ENCODE measurements at places on chromosomes 11 and 22.

GRCh38 chr22:49306632-49307480 lies 520.8 kb downstream of the BRD1 start:
- DNase-seq = no peak

DNA sequence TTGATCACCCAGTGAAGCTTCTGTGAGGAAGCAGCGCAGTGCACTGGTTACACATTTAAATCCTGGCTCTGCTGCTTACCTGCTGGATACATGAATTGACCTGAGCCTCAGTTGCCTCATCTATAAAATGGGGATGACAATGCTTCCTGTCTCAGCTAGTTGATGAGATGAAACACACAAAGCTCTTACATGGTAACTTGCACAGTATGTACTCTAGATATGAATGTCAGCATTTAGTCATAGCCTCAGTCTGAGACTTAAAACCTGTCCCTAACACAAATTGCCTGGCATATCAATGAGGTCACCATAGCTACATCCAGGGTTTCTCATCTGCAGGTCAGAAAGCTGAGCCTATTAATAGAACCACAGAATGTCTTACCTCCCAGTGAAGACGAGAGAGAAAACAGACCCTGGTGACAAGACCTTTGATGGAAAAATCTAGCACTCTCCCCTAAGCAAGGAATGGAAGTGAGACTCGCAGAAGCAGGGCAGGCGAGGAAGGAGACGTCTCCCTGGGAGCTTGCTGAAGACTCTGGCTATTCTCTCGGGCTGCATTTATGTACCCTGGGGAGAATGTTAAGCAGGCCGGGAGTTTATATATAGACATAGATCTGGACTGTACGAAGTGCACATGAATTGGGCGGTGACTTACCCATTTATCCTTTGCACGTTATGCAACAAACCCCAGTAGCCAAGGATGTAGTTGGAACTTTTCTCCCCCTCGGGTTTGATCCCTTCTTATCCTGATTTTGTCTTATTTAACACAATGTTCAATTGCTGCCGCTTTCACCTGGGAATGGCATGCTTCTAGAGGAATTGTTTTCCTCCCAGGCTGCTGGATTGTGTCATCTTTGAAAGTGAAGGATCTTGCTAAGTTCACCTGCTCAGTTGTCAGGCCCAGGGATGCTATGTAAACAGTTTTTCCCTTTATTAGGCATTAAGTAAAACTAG lies 18.0 kb downstream of the SDHAF2 start:
- no peak for DNase-seq

DNA sequence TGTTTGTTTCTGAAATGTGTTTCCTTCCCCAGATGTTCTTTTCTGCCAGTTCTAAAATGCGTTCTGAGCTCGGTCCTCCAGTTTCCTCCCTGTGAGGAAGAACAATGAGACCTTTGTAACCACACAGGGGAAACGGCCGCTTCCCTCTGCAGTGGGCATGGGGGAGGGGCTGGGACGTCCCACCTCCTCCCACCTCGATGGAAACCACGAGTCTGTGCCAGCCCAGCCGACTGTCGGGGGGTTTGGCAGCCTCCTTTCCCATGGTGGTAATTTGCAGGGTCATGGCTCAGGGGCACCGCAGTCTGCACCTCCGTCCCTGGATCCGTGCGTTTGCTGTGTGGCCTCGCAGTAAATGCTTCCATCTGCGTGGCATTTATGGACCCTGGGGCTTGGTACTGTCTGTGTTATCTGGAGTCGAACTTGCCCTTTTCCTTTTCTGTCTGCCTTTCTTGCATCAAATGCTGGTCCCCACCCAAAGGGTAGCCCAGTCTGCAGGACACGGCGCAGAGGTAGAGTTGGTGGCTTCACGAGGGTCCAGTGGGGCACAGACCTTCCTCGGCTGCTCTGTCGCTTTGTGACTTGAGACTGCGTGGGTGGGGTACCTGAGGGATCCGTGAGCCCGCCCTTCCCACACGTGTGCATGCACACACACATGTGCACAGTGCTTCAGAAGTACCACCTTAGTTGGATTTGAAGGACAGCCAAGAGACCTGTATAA lies 16.1 kb downstream of the LRP5 start:
- DNase-seq = no peak

DNA sequence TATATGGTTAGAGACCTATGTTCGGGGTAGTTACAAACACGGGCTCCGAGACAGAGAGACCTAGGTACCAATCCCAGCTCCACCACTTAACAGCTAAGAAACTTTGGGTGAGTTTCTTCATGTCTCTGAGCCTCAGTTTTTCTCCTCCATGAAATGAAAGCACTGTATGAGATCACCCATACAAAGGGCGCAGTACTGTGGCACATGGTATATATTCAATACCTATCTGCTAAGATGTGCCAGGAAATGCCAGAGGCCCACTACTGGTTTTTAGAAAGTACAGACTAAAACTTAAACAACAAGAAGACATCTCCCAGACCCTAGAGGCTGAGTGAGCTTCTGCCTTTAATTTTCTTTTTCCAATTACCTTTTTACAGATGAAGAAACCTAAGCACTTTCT lies 69.5 kb downstream of the SLC1A2 start:
- no peak for DNase-seq

- no peak for DNase-seq
Observed at GRCh38 chr22:37079158-37079557, 27.6 kb downstream of the KCTD17 start.

GRCh38 chr11:109604481-109605400 lies 182.8 kb downstream of the C11orf87 start:
- no peak for DNase-seq

GRCh38 chr11:122655527-122656072 lies at the start of gene UBASH3B:
Gene UBASH3B (plus strand): TSS chr11:122655722. CDS start chr11:122656050, 328 bp downstream.
- peak; percentile 76 for DNase-seq

GRCh38 chr11:6727971-6728760 lies 43.6 kb downstream of the OR2AG2 start:
- DNase-seq = no peak

DNA sequence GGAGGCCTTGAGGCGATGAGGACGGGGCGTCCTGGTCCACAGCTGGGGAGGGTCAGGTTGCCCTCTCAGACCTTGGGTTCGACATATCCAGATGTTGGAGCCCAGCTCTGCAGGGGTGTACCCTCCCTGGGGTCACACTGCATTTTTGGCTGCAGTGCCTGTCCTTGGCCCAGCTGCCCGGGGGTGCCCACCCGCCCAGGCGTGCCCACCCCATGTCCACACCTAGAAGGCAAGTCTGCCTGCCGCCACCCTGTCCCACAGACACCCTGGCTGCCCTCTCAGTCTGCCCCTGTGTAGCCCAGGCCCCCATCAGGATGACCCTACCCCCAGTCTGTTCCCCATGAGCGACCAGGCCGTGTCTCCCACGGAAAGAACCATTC lies 3.0 kb downstream of the LSP1 start:
- DNase-seq = no peak

DNA sequence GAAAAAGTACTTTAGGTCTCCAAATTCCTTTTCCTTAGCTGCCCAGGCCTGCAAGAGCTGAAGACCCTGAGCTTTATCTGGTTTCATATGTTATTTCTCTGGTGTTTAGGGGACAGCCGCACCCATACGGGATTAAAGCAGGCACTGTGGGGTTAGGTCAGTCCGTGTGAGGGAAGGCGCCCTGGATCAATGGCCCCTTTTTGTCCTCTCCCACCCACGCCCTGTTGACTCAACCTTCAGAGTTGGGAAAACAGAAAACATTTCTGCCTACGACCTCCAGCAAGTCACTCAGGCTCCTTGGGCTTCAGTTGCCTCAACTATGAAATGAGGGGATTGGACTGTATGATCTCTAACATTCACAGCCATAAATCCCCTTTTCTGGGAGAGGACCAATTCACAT lies 55.2 kb upstream of the BARX2 start:
- no peak for DNase-seq

GRCh38 chr11:75673977-75674582 lies 5.2 kb upstream of the MAP6 start:
- DNase-seq = peak; percentile 27

GRCh38 chr22:44068422-44069191 lies 44.5 kb downstream of the PARVB start:
- no peak for DNase-seq

GRCh38 chr11:58726737-58727414 lies 4.9 kb downstream of the GLYAT start:
- no peak for DNase-seq

DNA sequence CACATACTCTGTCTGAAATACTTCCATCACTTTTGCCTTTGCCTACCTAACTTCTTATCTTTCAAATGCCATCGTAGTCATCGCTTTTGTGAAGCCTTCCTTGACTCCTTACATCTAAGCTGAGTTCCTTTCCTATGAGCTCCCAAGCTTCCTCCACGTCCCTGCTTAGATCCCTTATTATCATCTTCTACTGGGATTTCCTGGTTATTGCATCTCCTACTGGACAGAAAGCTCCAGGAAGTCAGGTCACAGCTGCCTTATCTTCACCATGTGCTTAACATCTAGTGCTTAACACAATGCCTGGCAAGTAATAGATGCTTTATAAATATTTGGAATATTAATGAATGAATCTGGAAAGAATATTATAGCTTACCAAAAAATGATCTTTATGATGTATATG lies 5.9 kb downstream of the YPEL4 start:
- DNase-seq = no peak

DNA sequence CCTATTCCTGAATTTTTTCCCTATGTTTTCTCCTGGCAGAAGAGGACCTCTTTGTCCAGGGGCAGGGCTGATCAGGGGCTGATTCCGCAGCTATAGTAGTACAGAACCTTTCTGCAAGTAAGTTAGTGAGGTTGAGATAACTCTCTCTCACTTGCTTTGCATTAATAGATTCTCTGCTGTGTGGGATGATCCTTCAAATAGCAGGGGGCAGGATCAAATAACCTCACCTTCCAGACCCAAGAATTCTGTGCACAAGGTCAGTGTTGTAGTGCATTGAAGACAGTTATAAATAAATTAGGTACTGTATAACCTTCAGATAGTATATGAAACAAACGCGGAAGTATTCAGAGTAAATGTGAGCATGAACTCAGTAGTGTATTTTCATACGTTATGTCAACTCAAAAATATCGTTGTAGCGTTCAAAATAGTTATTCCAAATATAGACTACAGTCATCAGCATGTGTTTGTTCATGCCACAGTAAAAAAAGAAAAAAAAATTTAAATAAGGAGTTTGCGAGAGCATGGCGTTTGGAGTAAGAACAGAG lies 278 bp downstream of the MMP26 start:
- DNase-seq = no peak

- DNase-seq = no peak
Observed at GRCh38 chr11:65539744-65540289, 14.9 kb downstream of the SCYL1 start.

- no peak for DNase-seq
Observed at GRCh38 chr22:44545773-44546172, 47.7 kb upstream of the RTL6 start.

GRCh38 chr22:24753914-24754313 lies 20.6 kb downstream of the PIWIL3 start:
- DNase-seq = no peak

DNA sequence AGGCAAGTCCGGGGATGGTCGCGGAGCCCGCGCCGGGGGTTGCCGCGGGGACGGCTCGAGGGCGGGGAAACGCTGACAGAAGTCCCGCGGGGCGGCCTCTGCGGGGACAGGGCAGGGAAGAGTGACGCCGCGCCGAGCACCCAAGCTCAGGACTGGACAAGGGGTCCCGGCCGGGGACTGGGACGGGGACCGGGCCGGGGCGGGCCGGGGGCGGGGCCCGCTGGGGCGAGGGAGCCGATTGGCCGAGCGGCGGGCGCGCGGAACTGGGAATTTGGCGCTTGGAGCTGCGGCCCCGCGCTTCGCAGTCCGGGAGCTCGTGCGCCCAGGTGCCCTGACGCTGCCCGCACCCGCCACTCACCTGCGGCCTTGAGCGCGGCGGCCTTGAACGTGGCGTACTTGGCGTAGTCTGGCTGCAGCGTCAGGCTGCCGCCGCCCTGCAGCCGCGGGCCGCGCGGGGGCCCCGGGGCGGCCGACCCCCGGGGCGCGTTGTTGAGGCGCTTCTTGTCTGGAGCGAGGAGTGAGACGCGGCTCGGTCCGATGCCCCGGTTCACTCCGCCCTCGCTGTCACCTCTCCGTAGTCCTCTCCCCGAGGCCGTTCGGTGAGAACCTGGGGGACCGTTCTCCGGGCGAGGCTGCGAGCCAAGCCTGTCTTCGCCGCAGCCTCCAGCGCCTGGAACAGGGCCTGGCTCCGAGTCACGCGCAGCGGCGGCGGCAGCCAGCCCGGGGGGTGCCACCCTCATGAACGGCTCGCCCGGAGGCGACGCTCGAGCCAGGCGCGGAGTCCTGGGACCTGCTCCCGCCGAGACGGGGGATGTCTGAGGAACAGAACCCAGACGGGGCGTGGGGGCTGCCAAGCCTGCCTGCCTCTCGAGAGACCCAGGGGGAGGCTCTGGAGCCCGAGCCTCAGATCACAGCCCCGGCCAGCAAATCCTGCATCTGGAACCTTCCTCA lies 4.5 kb downstream of the SHISA8 start:
- DNase-seq = peak; percentile 56

DNA sequence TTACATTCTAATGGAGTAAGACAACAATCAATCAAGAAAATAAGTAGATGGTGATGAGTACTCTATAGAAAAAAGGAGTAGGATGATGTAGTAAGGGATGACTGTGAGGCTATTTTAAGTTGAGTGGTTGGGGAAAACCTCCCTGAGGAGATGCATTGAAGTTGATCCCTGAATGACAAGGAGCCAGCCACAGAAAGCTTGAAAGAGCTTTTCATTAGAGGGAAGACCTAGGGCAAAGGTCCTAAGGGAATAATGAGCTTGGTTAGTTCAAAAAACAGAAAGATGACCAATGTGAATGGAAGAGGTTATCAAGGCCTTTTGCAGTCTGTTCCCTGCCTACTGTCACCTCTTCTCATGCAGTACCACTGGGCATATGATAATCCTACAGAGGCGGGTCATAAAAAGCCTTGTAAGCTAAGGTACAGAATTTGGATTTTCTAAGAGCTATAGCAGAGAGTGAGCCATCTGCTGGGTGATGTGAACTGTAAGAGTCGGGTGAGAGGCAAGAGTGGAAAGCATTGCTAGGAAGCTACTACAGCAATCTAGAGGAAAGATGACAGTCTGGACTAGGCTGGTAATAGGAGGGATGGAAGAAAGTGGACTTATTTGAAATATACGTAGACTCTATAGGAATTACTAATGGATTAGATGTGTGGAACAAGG lies 3.1 kb downstream of the PPP2R1B start:
- DNase-seq = no peak

DNA sequence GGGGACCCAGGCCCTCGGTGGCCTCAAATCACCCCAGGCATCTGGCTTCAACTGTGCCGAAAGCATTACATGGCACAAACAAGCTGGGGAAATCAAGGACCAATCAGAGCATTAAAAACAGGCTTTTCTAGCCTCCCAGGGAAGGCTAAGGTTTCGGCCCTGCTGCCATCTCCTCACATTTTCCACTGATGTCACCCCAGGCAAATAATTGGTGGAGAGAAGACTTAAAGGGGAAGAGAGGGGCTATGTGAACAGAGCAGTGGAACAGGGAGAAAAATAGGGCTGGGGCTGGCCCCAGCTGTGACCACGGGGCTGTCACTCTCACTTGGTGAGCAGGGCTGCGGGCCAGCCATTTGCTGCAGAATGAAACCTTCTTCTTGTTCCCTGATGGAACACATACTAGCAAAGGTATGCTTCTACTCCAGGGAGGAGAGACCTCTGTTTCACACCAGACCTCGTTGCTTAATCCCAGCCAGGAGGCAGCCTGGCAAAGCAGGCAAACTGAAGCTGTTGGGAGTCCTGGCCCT lies 581.3 kb downstream of the SOX6 start:
- no peak for DNase-seq

GRCh38 chr22:19728271-19728670 lies 4.9 kb downstream of the GP1BB start:
- no peak for DNase-seq

Measured in AG08395 (cell line).